ENCODE measurements at places on chromosomes 1 and 21.

DNA sequence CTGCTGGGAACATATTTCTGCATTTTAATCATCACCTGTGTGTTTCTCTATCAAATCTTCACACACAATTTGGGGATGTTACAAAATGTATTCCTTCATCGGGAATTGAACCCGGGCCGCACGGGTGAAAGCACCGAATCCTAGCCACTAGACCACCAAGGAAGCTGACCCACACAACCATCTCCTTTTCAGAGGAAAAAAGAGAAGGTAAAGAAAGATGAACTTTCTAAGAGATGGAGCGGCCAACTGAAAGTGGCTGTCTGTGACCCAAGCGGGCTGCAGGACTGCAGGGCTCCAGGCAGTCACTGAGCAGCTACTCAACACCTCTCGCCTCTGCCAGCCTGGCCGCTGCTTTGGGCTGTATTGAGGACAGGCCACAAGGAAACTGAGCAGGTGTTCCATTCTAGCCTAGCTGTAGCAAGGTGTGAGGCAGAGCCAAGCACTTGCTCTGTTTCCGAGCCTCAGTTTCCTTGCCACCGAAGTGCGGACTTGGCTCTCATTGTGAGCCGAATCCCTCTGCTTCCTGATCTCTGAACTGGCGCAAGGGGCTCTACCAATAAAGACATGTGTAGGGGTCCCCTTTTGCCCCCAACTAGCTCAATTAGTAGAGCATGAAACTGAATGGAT lies 156.9 kb upstream of the NBPF11 start:
- no peak for DNase-seq

GRCh38 chr1:90296327-90296726 lies 301.4 kb downstream of the ZNF326 start:
- DNase-seq: no peak

GRCh38 chr1:29249170-29249691 lies 12.9 kb downstream of the PTPRU start:
- no peak for DNase-seq

DNA sequence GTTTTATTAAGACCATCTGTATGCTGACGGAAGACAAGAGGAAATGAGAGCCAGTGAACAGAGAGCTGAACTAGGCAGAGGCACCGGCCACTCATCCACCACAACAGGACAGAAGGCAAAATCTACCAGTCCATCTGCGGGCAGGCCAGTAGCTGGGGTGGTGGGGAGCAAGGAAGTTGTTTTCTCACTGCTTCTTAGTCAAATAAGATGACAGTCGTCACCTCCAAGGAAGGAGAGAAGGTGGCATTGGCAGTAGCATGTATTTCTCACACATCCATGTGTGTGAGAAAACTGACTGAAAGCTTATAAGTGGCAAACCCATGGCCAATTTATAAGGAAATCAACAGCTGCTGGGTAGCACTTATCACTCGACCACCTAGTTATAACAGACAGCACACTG lies 8.2 kb downstream of the TTC13 start:
- no peak for DNase-seq

DNA sequence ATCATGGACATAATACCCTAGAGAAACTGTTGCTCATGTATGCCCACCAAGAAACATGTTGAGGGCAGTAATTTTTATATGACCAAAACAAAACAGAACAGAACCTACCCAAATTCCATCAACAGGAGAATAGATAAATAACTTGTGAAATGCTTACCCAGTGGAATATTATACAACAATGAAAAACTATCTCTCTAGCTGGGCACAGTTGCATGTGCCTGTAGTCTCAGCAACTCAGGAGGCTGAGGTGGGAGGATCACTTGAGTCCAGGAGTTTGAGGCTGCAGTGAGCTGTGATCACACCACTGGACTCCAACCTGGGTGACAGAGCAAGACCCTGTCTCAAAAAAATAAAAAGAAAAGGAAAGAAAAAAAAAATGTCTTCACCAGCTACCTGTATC lies 37.6 kb upstream of the RCSD1 start:
- no peak for DNase-seq

DNA sequence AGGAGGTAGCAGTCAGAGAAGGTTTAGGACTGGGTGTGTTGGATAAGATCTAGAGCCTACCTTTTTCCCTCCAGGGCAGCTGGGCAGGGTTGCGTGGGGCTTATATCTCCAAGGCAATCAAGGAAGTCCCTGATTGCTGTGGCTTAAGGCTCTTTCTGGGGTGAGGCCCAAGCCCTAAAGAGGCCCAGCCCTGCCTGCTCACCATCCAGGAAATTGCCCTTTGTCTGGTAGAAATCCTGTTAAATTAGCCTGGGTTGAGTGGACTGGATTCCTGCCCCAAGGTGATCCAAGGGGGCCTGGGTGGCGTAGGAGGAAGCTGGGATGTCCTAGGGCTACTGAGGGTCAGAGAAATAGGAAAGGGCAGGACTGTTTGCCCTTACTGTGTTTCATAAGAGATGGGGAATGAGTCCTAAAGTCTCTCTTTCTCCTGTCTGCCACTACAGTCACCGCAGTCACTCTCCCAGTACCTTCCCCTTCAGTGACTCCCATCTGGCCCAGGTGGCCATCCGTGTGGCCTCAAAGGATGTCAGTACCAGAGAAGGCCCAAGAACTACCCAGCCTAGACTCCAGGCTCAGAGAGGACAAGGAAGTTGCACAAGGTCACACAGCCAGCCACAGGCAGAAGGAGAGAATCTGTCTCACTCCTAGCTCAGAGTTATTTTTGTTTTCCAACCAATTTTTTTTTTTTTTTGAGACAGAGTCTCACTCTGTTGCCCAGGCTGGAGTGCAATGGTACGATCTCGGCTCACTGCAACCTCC lies 25.8 kb downstream of the MFSD2A start:
- DNase-seq: no peak

GRCh38 chr1:36818771-36819170 lies 215.5 kb downstream of the GRIK3 start:
- DNase-seq: no peak

- DNase-seq: no peak
Measured at GRCh38 chr1:37474697-37475379, 458 bp downstream of the ZC3H12A start.

GRCh38 chr1:41662061-41662764 lies 177.7 kb upstream of the EDN2 start:
- DNase-seq: peak; percentile 54

GRCh38 chr1:68230901-68231626 lies 1.3 kb downstream of the WLS start:
- DNase-seq: no peak

DNA sequence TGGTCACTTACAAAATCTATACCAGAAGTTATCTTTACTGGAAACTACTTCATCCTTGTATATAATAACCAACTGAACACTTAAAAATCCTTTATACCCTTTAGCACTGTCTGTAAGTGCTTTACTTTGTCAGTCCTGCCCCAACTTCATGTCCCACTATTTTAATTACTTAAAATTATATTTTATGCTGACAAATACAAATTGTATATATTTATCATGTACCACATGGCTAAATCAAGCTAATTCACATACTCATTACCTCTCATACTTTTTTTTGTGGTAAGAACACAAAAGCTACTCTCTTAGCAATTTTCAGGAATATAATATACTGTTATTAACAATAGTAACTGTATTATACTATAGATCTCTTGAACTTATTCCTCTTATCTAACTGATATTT lies 63.0 kb downstream of the EVI5 start:
- DNase-seq: no peak

DNA sequence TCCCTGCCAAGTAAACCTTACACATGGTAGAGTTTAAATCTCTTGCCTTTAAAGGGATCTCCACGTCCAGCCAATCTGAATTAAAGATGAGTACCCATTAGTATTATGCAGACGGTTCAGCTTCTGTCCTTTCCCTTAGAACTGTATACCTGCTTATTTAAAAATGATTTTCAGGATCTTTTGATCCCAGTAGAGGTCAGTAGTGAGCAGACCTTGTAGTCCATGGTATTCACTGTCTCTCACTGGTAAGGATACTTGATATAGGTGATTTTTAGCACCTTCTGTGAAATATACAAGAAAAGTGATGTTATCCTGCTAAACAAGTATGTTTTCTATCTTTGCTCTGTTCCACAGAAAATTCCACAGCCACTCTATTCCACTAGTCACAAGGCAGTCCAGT lies 1211.6 kb upstream of the ADGRL4 start:
- DNase-seq: no peak

GRCh38 chr1:195005338-195005737 lies 1602.9 kb downstream of the KCNT2 start:
- DNase-seq: no peak

DNA sequence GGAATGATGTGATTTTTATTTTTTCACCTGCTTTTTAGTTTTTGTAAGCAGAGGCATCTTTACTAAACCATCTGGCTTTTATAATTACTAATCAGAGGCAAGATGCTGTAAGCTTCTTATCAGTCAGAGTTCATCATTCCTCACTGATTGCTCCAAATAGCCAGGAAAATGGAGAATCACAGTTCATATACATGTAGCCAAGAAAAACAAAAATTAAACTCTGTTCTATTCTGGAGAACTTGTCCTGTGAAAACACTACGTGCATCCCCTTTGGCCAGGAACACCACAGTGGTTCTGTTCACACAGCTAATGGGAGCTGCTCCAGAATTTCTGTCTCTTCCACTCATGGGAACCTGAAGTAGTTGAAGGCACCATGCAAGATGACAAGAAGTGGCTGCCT lies 725.5 kb upstream of the CHRM3 start:
- DNase-seq: no peak

DNA sequence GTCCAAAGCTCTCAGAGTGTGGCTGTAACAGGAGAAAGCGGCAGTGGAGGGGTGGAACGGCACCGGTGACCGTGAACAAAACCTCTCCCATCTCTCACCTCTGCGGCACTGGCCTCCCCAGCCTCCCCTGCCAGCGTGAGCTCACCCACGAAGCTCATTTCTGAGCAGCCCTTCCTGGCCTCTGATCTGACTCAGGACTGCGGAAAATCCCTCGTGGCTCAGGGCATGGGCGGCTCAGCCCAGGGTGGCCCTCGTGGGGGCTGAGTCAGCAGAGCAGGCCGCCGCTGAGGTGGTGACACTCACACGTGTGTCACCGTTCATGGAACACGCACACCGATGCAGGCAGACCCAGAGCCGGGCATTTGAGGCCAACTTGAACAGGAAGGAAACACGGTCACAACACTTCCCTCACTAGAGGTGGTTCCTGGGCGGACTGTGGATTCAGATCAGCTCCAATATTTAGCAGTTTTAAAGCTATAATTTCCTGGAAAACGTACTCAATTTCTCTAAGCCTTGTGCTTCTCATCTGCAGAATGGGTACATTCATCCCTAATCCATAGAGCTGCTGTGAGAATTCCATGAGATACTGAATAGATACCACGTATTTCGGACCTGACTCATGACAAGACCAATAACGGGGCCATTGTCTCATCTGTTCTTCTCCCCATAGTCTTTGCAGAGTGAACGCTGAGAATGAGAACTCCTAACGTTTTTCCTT lies 115.0 kb upstream of the TMPRSS2 start:
- no peak for DNase-seq

DNA sequence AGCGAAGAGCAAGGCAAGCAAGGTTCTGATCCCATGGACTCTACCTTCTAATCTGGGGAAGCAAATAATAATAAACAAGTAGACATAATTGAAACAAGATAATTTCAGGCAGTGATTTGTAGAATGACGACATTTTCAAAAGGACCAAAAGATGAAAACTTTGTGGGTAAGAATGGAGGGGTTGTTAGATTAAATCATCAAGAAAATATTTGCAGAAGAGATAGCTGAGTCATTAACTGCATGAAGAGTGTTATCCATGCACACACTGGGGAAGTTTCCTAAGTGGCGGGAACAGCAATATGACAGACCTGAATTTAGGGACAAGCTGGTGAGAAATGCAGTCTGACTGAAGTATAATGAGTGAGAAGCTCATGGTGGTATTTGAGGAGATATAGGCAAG lies 583.1 kb upstream of the RGS18 start:
- DNase-seq: no peak

GRCh38 chr1:38730511-38731397 lies 128.8 kb downstream of the RRAGC start:
- no peak for DNase-seq

DNA sequence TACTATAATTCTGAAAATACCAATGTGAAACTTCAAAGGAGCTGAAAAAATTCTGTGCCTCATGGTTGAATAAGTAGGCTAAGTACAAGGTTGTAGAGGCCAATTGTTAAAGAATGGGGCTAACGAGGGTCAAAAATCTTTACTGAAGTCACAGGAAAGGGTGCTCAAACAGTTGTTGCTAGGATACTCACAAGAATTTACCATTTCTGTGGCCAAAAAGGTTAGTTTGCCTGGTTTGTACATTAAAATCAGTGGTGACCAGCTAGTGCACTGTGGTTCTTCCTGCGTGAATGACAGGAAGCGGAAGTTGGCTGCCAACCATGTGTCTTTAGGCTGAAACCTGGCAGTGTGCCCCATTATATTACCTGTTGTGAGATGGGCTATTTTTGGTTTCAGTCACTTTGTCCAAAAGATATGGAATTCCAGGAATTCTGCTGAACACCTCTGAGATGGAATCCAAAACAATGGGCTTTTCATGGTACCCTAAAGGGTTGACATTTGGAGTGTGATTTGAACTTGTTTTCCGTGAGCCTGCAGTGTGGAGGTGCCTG lies 13.5 kb downstream of the MAP3K21 start:
- no peak for DNase-seq

GRCh38 chr1:162954824-162955223 lies 93.8 kb upstream of the CCDC190 start:
- DNase-seq: no peak

DNA sequence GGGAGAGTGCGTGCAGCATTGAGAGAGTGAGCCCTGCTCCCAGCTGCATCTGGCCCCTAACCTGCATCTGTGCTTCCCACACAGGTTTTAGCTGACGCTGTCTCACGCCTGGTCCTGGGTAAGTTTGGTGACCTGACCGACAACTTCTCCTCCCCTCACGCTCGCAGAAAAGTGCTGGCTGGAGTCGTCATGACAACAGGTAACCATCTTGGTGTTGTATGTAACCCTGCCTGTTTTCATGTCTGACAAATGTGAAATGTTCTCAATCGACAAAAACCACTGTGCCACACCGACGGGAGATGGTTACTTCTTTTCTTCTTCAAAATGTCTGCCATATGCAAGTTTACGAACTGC lies 105.8 kb downstream of the ADARB1 start:
- no peak for DNase-seq

Measured in stimulated activated CD8-positive, alpha-beta memory T cell treated with anti-CD3 and anti-CD28 coated beads, Interleukin-7, amount 100 ng/mL, for 1 hour (primary cell).